ENCODE measurements at places on chromosomes 12 and 14. TPM values are rescaled to one million over a fixed set of nuclear protein-coding genes. Genes with fewer than 3 reads are reported as not detected.

DNA sequence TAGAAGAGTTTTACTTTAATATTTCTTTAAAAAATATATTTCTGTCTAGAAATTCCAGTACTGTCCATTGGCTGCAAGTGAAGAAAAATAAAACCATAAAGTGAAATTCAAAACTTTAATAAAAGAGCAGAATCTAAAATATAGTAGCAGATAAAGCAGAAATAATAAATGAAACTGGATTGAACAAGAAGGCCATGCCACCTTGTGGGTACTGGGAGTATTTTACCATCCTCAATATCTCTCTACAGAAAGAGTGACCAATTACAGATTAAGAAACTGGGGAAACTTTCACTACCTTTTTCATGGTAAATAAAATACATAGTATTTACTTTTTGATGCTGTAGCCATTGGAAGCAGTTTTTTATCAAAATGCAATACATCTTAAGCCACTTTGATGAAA, 220.5 kb downstream of the BCAT1 start:
- H3K36me3 ChIP-seq: peaks cover 15% of the 10 kb centered on the region
- peaks cover 48% of the 10 kb centered on the region for H3K4me1 ChIP-seq
- no peak overlapping the region for H3K27ac ChIP-seq
- no peak overlapping the region for H3K4me3 ChIP-seq

- peak overlapping the region; percentile 99 for H3K27ac ChIP-seq
- no peaks in the 10 kb centered on the region for H3K36me3 ChIP-seq
- H3K27me3 ChIP-seq: no peaks in the 10 kb centered on the region
Measured at GRCh38 chr14:70886421-70887206, 20.6 kb upstream of the PCNX1 start.

GRCh38 chr14:95562892-95563685, 28.2 kb downstream of the GLRX5 start:
- no peaks in the 10 kb centered on the region for H3K36me3 ChIP-seq
- no peak overlapping the region for H3K4me3 ChIP-seq
- peak overlapping the region; percentile 3 for H3K27ac ChIP-seq
- no peak for DNase-seq
- peaks cover 8% of the 10 kb centered on the region for H3K27me3 ChIP-seq
- no peaks in the 10 kb centered on the region for H3K4me1 ChIP-seq

DNA sequence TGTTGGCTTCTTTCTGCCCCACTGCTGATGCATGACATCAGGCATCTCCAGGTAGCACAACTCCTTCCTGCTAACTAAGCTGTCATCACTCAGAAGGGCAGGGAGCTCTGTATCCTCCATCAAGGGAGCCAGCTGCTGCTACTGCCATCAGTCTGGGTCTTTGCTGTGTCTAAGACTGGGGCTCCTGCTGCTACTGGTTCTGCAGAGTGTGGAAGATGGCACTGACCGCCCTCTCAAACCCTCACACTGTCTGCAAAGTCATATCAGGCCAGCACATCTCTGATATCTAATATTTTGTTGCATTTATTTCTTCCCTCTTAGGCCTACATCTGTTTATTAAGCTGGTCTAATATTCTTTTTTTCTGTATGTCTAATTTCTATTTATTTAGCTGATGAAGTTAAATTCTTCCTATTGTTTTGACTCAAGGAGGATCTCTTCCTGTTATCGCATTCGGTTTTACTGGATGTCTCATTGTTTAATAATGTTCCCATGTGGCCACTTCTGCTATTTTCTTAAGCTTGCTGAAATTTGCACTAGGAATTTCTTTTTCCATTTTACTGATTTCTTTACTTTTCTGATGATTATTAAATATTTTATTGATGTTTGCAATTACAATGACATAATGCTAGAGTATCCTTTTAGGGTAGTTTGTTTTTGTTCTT, 7.6 kb upstream of the E2F7 start:
- H3K4me1 ChIP-seq: no peaks in the 10 kb centered on the region
- DNase-seq: no peak
- no peak overlapping the region for H3K27ac ChIP-seq
- no peaks in the 10 kb centered on the region for H3K36me3 ChIP-seq
- peaks cover 15% of the 10 kb centered on the region for H3K27me3 ChIP-seq

GRCh38 chr12:56321027-56321426, 5.2 kb upstream of the CNPY2 start:
- no peak for DNase-seq
- no peaks in the 10 kb centered on the region for H3K4me1 ChIP-seq

- H3K4me1 ChIP-seq: peaks cover 9% of the 10 kb centered on the region
- H3K36me3 ChIP-seq: no peaks in the 10 kb centered on the region
- H3K27ac ChIP-seq: no peak overlapping the region
- no peak for DNase-seq
- H3K27me3 ChIP-seq: peaks cover 46% of the 10 kb centered on the region
- H3K4me3 ChIP-seq: no peak overlapping the region
Measured at GRCh38 chr12:107668320-107669098, 17.1 kb upstream of the PWP1 start.

Gene B3GNT4
- total RNA-seq: not detected

DNA sequence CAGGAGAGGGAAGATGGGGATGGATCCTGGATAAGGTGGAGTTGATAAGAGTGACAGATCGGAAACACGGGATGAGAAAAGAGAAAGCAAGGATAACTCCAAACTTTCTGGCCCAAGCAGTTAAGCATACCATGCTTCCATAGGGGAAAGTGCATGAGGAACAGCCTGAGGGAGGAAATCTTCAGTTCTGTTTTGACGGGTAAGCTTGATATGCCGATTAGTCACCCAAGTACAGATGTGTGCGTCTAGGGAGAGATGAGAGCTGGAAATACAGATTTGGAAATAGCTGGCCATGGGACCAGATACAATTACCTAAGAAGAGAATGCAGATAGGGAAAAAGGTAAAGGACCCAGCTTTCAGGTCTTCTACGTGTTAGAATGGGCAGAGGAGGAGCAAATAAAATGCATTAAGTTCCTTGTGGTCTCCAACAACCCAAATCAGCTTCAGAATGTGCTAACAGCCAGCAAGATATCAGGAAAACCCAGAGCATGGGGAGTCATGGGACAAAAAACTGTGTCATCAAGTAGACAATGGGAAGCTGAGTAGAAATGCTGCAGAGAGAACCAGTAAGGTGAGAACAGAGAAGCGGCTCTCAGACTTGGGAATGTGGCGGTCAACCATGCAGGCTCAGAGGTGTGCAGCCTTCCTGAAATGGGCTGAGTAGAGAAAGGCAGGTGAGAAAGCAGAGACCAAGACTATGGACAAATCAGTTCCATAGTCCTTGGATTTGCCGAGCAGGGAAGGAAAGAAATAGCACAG, 56.3 kb downstream of the PPP1R36 start:
- H3K36me3 ChIP-seq: no peaks in the 10 kb centered on the region
- no peak overlapping the region for H3K27ac ChIP-seq
- DNase-seq: no peak
- H3K27me3 ChIP-seq: peaks cover 17% of the 10 kb centered on the region

GRCh38 chr12:85393606-85394005, 113.6 kb downstream of the ALX1 start:
- H3K4me3 ChIP-seq: no peak overlapping the region
- no peaks in the 10 kb centered on the region for H3K4me1 ChIP-seq
- no peak for DNase-seq
- H3K27ac ChIP-seq: no peak overlapping the region
- H3K36me3 ChIP-seq: no peaks in the 10 kb centered on the region

Gene AGAP2
- 54.1 TPM for total RNA-seq

DNA sequence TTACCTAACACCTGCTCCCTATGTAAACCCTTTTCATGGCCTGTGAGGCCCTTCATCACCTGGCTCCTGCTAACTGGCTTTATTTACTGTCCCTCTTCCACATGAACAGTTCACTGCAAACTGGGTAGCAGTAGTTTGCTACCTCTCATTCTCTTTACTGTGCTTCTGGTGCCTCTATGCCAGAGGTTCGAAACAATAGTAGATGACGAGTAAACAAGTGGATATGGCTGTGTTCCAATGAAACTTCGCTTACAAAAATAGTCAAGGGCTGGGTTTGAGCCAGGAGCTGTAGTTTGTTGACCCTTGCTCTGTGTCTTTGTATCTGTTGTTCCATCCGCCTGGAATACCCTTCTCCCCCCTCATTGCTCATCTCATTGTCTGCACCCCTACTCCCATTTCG, 233.6 kb upstream of the RMST start:
- no peaks in the 10 kb centered on the region for H3K4me1 ChIP-seq
- H3K36me3 ChIP-seq: no peaks in the 10 kb centered on the region
- peaks cover 9% of the 10 kb centered on the region for H3K27me3 ChIP-seq
- DNase-seq: no peak

Gene APOF
- not detected for total RNA-seq

Gene OR4K17
- total RNA-seq: not detected

DNA sequence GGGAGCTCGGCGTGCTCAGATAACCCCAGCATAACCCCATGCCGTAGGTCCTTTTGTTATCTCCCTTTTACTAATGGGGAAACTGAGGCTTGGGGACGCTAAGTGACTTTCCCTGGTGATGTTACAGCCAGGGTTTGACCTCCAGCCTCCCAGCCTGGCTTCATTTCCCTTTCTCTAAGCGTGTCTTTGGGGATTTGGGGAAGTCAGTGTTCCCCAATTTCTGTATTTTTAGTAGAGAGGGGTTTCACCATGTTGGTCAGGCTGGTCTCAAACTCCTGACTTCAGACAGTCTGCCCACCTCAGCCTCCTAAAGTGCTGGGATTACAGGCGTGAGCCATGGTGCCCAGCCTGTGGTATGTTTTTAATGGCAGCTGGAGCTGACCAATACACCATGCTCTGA, 85.4 kb downstream of the PHETA1 start:
- H3K4me1 ChIP-seq: no peaks in the 10 kb centered on the region
- H3K27ac ChIP-seq: no peak overlapping the region
- no peaks in the 10 kb centered on the region for H3K36me3 ChIP-seq
- DNase-seq: no peak

GRCh38 chr12:63934936-63935335, 90.4 kb downstream of the SRGAP1 start:
- DNase-seq: no peak
- H3K27me3 ChIP-seq: peaks cover 8% of the 10 kb centered on the region
- no peaks in the 10 kb centered on the region for H3K4me1 ChIP-seq
- H3K27ac ChIP-seq: no peak overlapping the region

DNA sequence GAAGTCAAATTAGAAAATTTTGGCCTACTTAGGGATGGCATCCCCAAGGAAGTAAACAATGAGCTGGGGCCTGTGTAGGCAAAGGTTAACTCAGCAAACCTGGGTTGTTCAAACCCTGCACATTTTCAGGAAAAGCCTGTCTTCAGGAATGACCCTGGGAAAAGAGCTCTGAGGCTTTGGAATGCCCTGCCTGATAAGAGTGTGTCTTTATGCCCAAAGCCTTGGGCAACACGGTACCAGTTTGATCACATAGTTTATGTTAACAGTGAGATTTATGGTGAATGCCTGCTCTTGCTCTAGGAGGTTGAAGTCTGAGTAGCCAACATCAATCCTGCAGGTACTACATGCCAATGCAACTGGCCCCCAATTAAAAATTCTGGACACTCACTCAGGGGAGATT, 28.2 kb upstream of the STAB2 start:
- DNase-seq: no peak
- no peaks in the 10 kb centered on the region for H3K4me1 ChIP-seq
- peaks cover 20% of the 10 kb centered on the region for H3K27me3 ChIP-seq
- no peaks in the 10 kb centered on the region for H3K36me3 ChIP-seq

Gene NXPH4
- total RNA-seq: 0.73 TPM

GRCh38 chr12:132344601-132345000, 15.2 kb upstream of the GALNT9 start:
- peaks cover 3% of the 10 kb centered on the region for H3K27me3 ChIP-seq
- no peak overlapping the region for H3K27ac ChIP-seq
- no peaks in the 10 kb centered on the region for H3K36me3 ChIP-seq
- no peak for DNase-seq
- H3K4me3 ChIP-seq: no peak overlapping the region
- peaks cover 8% of the 10 kb centered on the region for H3K4me1 ChIP-seq
